ENCODE measurements at places on chromosomes 13 and 19.

DNA sequence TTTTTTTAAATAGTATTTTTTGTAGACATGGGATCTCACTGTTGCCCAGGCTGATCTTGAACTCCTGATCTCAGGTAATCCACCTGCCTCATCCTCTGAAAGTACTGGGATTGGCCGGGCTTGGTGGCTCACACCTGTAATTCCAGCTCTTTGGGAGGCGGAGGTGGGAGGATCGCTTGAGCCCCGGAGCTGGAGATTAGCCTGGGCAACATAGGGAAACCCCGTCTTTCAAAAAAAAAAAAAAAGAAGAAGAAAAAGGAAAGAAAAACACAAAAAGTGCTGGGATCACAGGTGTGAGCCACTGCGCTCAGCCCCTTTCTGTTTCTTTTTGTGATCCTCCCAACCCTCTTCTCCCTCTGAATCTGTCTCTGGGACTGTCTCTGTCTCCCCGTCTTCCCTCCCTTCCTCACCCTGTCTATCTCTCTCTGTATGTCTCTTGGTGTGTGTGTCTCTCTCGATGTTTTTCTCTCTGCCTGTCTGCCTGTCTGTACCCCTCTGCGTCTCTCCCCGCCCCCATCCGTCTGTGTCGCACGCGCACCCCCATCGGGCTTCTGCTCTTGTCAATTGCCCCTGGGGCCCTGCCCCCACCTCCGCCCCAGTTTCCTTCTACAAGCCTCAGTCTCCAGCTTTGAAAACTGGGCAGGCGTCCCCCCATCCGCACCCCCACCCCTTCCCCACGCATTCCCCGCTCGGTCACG is 540 bp upstream of the ZFP36 start:
- DNase-seq: no peak

DNA sequence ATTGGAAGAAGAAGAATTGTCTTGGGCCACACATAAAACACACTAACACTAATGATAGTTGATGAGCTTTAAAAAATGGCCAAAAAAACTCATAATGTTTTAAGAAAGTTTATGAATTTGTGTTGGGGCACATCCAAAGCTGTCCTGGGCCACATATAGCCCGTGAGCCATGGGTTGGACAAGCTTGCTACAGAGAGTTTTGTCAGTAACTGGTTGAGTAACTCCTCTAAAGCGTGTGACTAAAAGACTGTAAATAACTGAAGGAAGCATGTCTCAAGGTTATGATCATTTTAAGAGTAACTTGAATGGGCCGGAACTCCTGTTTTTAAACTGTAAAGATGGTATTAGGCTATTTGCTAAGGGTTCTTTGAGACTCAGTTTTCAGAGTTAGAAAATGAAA is 118.0 kb downstream of the KL start:
- DNase-seq: no peak

DNA sequence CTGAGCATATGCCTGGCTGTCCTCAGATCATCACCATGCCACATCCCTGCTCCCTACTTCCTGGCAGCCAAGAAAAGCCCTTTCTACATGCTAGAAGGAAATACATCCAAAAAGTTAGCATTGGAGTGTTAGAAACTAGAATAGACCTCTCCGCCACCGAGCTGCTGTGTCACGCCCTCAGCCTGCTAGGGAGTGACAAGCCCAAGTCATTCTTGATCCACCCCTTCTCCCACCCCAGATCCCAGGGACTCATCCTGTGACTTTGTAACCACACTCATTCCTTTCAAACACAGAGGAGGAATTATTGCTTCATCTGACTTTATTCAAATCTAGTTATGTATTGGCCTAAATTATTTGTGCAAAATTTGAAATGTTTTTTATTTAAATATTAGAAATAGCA is 45.3 kb downstream of the POLR1D start:
- no peak for DNase-seq

GRCh38 chr19:12090807-12091206 is 26.3 kb downstream of the ZNF844 start:
- DNase-seq: no peak

- no peak for DNase-seq
Observed at GRCh38 chr13:64758521-64759244, 2471.5 kb downstream of the PCDH9 start.

- no peak for DNase-seq
Observed at GRCh38 chr13:37806666-37807065, 62.9 kb downstream of the TRPC4 start.

DNA sequence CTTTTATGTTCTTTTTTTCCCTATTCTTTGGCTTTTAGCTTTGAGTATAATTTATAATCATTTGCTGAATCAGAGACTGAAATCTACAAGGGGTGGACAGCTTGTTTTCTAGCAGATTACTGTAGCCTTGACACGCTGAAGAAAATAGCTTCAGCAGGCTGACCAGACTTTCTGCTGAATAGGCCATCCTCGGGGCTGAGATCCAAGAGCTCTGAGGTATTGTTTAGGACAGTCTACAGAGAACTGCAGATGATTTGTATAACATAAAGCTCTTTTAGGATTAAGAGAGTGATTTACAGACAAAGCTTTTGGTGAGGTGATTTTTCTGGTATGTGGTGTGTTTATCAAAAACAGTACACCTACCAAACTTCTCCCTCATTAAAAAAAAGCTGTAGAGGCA is 16.8 kb downstream of the POLR1D start:
- DNase-seq: no peak

GRCh38 chr13:51590971-51591627 is 6.8 kb downstream of the WDFY2 start:
- DNase-seq: no peak

- DNase-seq: no peak
Observed at GRCh38 chr19:48714759-48715675, 4.5 kb downstream of the MAMSTR start.

DNA sequence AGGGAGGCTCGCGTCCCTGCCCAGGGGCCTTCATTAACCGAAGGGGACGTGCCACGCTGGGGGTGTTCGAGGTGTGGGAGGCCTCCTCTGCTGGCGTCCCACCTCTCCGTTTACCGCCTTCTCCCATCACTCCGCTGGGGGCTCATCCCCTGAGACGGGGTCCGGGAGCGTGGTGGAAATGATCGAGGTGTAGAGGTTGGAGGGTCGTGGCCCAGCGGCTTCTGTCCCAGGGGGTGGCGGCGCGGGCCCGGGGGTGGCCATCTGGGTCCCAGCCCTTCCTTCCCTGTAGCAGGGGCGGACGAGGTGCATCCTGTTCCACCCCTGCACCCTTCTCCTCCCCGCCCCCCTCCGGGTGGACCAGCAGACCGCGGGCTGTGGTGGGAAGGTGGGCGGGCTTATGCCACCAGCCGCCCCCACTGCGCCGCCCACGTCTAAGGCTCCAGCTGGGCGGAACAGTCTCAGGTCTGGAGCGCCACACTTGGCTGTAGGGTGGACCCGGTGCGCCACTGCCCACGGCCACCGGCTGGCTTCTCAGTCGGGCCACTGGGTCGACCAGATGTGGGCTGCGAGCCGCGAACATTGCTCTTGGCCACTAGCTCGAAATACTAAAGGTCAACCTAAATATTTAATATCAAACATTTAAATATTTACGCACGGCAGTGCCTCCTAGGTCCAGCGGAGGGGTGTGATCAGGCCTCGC is 69.5 kb downstream of the ZNF723 start:
- DNase-seq: no peak

DNA sequence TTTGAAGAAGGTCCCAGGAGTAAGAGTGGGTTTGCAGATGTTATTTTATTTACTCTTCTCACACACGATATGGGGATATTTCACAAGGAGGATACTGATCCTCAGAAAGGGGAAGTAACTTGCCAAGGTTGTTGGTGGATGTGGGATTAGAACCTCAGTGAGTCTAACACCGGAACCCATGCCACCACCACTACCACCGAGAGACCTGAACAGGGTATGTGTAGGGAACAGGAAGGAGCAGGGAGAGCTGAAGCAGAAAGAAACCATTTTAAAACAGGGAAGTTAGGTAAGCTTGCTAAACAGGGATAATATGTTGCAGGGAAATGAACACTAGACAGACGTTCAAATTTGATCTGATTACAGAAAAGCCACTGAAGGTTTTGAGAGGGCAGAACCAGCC is 11.6 kb upstream of the CEACAM3 start:
- DNase-seq: no peak

DNA sequence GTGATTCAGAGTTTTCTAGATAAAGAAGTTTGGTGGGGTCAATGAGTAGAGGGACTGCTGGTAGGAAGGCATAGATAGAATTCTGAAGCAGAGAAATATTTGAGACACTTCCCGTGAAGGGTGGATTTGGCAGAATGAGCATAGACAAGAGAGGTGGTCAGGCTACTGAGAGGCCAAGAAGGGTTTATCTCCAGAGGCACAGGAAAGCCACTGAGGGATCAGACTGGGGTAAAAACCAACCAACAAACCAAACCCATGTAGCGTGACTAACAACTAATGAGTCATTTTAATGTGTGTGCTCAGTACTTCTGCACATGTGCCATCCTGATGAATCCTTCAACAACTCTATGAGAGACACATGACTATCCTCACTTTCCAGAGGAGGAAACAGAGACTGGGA is 60.0 kb upstream of the SERP2 start:
- DNase-seq: peak; percentile 94

- no peak for DNase-seq
Observed at GRCh38 chr13:44591316-44591715, 15.2 kb upstream of the TSC22D1 start.

- DNase-seq: no peak
Observed at GRCh38 chr13:92260363-92260762, 861.9 kb downstream of the GPC5 start.

GRCh38 chr13:40776232-40776631 is 5.2 kb upstream of the MRPS31 start:
- no peak for DNase-seq

- peak; percentile 77 for DNase-seq
Observed at GRCh38 chr13:100875392-100876043, 200.9 kb upstream of the TMTC4 start.

GRCh38 chr13:60511637-60512036 is 114.6 kb downstream of the TDRD3 start:
- DNase-seq: no peak

DNA sequence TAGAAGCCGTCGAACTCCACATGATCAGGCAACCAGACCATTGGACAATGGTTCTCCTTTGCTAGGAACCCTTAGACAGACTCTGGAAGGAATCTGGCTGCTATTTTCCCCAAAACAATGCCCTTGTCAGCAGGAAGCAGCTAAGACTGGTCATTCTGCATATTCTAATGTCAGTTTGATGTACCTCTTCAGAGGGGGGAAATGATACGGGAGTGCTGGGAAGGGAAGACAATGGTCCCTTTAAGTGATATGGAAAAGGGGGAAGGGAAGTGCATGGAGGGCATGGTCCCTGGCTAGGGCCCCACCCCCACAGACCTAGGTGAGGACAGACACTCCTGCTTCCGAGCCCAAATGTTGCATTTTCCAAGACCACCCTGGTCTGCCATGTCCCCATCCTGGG is 389.0 kb upstream of the SLITRK6 start:
- no peak for DNase-seq

- no peak for DNase-seq
Observed at GRCh38 chr19:16374436-16374835, 49.8 kb downstream of the KLF2 start.

GRCh38 chr13:100506600-100507422 is 81.8 kb downstream of the GGACT start:
- DNase-seq: no peak

GRCh38 chr19:16901491-16902175 is 12.8 kb downstream of the F2RL3 start:
- no peak for DNase-seq

DNA sequence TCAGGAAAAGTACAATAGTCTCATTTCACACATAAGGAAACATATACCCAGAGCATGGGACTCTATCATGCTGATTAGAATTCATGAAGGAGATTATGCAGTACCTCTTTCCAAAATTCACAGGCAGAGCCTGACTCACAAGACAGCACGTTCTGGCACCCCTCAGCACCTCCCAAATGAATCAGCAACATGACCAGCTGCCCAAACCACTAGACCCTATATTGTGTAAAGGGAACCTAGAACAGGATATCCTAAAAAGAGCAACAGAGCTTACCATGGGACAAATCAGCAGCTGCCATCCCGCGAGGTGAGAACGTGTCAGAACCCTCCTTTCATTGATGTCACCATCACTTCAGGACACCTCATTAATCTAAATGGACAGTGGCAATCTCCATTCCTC is 2.5 kb downstream of the ZNF426 start:
- no peak for DNase-seq

DNA sequence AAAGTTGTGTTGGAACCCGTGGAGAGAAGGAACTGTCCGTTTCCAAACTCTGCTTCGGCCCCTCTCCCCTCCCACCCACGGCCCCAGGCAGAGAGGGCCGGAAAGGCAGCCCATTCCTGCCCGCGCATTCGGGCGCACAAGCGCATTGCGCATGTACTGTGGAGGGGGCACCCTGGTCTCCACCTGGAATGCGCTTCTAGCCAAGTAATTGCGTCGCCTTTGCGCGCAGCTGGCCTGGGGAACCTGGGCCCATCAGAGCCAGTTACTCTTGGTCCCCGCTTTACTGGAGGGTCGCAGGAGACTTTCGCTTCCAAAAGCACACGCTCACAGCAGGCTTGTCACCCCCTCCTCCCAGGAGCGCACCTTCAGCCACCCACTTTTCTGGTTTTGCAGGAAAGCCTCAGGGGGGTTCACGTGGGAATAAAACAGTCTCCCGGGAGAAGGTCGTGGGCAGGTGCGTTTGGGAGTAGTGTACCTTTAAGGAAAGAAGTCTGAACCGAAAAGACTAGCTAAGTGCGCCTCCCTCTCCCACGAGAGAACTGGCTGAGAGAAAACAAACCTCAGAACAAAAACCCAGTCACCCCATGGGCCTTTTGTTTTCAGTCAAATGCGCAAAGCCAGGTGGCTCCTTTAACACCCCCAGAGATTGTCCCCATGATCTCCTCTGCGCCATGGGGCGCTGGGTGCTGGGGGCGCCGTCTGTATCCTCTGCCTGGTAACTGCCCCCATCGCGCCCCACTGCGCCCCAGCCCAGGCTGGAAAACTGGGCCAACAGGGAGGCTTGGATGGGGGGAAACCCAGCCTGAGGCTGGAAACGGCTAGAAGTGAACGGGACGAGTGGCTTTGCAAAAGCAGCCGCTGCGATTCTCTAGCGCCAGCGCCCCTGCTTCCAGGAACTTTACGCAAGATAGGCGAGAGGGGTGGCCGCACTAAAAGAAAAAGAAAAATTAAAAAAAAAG is 28.5 kb downstream of the GSX1 start:
- DNase-seq: no peak

DNA sequence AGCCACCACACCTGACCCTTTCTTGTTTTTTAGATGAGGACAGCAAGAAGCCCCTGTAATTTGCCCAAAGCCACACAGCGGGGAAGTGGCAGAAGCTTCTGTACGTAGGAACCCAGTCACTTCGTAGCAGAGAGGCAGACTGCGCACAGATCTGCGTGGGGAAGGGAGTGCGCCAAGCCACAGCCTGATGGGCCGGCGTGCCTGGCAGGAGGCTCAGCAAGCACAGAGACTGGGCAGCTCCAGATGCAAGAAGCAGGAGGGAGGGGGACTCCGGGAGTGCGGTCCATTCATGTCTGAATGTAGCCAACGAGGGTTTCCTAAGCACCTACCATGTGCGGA is 347 bp upstream of the TJP3 start:
- no peak for DNase-seq

Measured in epithelial cell of proximal tubule (primary cell).